ENCODE measurements at places on chromosomes 16 and 17.

- DNase-seq: no peak
Measured at GRCh38 chr17:77376795-77377709, 236.3 kb downstream of the SEC14L1 start.

GRCh38 chr17:43070872-43071271, 45.8 kb downstream of the RND2 start:
- DNase-seq: no peak

DNA sequence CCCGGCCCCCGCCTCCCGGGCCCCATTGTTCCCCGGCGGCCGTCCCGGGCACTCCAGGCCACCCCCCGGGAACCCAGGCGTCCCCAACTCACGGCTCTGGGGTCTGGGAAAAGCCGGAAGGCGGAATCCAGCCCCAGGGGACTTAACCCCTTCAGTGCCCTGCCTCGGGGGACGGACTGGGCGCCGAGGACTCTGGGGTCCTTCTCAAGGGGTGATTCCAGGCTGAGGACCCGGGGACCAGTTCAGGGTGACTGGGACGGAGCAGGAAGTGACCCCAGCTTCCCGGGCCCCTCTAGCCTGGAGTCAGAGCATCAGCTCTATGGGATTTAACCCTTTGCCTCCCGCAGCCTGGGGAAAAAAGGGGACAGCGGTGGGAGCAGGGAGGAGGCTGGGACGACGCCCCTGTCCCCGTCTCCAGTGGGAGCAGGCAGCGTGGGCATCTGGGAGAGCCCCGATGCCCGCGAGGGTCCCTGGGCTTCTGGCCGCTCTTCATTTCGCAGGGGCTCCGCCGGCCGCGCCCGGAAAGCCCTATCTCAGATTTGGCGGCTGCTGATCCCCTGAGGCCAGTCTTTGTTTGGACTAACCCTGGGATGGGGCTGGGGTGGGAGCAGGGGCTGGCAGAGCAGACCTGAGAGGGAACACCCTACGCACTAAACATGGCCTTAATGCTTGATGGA, at the start of gene ZNF629:
Gene ZNF629, minus strand, starts transcription at position 270 of the 677 bp plus-strand sequence. CDS start 2,723 bp downstream, outside the sequence.
- peak; percentile 18 for DNase-seq

DNA sequence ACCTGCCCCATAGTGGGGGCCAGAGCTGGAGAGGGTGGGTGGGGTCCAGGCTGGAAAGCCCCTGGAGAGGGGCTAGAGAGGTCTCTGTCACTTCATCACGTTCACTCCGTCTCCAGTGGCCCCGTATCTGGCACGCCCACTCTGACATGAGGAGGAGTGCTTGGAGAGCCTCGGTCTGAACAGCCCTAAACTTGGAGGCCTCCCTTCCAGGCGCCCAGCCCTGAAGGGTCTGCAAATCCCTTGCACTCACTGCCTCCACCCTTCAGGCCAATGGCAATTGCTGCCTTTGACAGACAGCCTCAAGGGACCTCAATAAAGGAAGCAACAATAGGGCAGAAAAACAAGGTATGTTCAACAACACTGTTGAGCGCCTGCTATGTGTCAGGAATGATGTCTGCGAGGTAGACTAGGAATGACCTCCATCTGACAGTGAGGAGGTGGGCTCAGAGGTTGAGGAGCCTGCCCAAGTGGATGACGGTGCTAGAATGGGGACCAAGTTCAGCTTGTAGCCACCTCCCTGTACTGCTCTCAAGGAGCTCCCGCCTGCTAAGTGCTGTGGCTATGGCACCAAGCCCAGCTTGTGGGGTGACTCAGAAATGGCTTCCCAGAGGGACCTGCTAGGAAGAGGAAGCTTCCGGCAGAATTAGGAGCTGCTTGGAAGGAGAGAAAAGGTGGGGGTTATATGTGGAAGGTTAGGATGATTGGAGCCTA, 2.9 kb upstream of the EPX start:
- no peak for DNase-seq
